HFF-Myc (cell line): ENCODE measurements at places on chromosomes 2 and 18.

DNA sequence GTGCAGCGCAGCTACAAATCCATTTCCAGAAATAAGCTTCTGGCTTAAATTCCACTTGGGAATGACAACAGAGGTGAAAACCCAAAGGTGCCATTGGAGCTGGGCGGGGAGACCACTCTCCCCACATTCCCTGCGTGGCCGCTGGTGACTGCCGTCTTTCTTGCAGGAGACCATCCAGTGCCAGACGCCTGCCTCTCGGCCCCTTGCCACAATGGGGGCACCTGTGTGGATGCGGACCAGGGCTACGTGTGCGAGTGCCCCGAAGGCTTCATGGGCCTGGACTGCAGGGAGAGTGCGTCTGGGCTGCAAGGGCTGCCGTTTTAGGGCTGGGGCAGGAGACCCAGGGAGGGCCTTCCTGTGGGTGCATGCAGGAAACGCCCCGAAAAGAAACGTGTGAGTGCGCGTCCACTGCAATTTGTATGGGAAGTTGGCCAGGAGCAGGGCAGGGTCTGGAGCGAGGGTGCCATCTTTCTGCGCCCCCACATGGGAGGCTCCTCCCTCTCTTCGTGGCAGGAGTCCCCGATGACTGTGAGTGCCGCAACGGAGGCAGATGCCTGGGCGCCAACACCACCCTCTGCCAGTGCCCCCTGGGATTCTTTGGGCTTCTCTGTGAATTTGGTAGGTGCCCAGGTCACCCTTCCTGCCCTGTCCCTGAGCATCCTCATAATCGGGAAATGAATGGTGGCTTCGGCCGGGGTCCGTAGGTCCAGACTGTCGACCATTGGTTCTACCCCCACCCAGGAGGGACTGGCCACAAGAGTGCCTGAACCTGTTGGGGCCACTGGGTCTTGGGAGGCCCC, 49.9 kb downstream of the SNED1 start:
- DNase-seq: no peak

GRCh38 chr2:221353201-221353600, 218.9 kb downstream of the EPHA4 start:
- no peak for DNase-seq

DNA sequence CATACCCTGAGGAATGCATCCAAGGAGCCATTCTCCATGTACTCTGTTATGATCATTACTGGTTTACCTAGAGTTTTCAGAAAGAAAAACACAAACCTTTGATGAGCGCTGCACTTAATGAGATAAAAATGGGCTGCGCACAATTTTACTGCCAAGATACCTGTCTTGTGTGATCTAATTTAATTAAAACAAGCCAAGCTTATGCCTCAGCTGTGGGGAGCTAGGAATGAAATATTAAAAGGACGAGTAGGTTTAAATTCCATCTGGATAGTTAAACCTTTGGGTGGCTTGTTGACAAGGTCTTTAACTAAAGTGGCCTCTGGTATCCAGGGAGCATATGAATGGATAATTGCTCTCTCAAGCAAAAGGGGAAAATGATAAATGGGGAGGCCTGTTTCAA, 135.0 kb downstream of the EPHA4 start:
- DNase-seq: no peak

DNA sequence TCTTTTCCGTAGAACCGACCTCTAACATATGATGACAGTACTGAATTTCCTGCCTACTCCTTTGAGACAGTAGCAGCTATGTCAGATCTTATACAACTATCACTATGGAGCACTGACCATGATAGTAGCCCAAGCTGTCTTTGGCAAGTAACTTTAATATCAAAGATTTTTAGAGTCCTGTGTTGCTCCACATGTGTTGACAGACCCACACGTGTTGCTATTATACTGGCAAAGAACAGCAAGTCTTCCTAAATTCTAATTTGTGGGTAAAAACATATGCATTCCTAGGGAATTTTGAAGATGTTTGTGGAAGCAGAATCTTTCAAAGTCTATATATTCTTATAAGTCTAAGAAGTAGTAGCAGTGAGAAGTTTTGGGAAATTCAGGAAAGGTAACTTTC, 245.5 kb upstream of the HNMT start:
- DNase-seq: no peak

GRCh38 chr2:17177088-17177487, 341.2 kb downstream of the RAD51AP2 start:
- DNase-seq: no peak

GRCh38 chr2:88765154-88765888, 73.8 kb downstream of the RPIA start:
- DNase-seq: no peak

DNA sequence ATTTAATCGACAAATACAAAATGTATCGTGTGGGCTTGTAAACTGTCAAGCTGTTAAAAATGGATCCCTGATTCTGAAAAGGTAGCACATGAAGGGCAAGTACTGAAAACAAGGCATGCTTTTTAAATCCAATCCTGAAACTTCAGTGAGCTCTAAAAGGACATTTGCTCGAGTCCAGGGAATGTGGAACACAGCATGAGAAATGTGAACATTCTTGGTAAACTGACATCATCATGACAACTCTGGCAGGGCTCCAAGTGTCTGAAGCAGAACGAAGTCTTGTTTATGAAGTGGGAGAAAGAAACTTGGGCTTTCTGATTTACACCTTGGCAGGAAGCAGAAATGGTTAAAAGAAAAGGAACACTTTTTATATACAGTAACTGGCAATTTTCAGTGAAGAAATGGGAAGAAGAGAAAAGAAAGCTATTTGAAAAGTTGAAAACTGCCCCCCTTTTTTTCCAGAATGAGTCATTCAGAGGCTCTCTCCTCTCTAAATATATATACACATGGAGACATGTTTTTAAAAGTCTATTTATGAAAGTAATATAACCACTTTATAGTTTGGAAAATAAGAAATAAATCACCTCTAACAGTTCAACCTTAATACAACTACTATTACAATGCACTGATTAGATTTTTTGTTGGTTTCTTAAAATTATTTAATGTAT, 120.8 kb downstream of the GAREM1 start:
- peak; percentile 75 for DNase-seq

DNA sequence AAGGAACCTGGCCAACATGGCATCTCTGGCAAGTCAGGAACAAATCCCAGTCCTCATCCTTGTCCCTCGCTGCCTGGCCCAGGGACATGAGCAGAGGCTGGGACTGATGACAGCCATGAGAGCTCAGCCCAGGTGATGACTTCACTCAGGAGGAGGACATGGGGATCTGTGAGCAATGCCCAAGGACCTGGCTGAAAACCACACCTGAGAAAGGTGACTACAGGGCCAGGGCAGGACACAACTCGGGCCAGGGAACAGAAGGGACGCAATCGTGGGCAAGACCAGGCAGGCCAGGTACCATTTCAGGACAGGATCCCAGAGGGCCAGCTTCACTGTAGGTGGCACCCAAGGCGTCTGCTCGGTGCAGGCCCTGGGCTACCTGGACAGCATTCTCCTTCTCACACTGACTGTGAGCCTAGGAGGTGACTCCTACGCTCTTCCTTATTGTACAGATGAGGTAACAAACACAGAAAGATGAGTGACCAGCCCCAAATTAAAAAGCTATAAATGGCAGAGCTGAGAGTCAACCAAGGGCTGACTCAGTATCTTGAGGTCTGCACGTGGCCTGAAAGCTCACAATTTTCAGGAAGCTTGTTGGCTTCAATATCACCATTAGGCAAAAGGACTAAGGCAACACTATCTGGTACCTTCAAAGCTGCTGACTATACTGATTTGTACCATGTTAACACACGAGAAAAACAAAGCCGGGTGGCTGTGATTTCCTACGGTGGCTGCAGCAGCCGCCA, 141.1 kb downstream of the EIPR1 start:
- DNase-seq: no peak

DNA sequence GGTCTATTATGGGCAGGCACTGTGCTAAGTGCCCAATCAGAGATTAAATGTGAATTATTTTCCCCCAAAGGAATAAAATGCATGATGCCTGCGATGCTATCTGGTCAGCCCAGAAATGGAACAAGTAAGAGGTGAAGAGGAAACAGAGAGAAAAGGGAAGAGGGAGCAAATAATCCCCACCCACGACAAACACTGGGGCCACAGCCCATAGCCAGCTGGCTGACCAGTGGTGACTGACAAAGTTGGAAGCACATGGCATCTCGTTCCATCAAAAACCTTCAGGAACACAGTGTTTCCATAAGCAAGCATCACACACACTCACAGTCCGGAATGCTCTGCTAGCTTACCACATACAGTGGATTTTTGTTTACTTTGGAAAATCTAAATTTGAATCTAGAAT, 21.1 kb upstream of the COX7A2L start:
- DNase-seq: no peak

DNA sequence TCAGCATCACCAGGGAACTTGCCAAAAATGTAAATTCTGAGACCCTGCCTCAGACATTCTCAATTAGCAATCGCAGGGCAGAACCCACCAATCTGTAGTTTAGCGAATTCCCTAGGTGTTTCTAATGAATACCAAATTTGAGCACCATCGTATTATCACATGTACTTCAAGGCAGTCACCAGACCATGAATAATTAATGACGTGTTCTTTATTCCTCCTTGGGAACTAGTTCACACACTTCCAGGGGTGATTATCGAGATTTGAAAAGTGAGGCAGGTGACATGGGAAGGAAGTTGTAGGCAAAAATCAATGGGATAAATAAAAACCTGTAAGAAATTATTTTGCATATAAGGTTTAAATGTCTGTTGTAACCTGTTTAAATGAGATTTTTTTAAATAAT, 102.5 kb upstream of the CRIM1 start:
- no peak for DNase-seq

- peak; percentile 16 for DNase-seq
Measured at GRCh38 chr2:55419233-55419678, 400 bp downstream of the CCDC88A start.

DNA sequence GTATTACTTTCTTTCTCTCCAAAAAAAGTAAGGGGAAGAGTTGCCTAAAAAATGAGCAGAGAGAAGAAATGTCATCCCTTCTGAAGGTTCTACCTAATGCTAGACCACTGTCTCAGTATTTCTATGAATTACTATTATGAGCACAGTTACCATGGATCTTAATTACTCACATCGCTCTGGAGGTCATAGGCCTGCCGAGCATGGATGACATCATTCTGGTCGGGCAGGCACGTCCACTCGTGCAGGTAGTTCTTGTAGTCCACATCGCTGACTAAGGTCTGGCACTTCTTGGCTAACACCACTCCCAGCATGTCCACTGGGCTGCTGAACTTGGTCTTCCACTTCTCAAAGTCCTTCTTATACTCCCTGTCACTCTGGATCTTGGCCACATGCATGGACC, 106.9 kb downstream of the NEB start:
- no peak for DNase-seq
